GM12878 (cell line): ENCODE measurements at places on chromosomes 1 and 21. TPM values are rescaled to one million over a fixed set of nuclear protein-coding genes. Genes with fewer than 3 reads are reported as not detected.

DNA sequence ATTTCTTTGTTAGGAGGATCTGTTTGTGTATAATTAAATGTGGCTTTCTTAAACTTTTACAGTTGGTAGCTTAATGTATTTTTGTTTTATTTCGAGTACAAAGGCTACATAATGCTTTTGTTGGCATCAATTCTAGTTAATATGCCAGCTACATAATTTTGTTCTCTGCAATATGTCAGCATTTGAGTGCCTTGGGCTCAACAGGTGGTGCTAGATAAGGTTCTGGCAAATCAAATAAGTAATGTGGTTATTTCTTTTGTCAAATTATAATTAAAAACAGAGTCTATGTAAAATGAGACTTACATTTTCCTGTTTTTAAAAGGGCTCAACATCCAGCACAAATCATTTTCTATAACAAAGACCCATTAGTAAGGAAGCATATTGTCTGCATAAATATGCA lies 410.6 kb upstream of the NR5A2 start:
- DNase-seq = no peak

GRCh38 chr1:167473761-167474160 lies 44.6 kb downstream of the CD247 start:
- DNase-seq = no peak

DNA sequence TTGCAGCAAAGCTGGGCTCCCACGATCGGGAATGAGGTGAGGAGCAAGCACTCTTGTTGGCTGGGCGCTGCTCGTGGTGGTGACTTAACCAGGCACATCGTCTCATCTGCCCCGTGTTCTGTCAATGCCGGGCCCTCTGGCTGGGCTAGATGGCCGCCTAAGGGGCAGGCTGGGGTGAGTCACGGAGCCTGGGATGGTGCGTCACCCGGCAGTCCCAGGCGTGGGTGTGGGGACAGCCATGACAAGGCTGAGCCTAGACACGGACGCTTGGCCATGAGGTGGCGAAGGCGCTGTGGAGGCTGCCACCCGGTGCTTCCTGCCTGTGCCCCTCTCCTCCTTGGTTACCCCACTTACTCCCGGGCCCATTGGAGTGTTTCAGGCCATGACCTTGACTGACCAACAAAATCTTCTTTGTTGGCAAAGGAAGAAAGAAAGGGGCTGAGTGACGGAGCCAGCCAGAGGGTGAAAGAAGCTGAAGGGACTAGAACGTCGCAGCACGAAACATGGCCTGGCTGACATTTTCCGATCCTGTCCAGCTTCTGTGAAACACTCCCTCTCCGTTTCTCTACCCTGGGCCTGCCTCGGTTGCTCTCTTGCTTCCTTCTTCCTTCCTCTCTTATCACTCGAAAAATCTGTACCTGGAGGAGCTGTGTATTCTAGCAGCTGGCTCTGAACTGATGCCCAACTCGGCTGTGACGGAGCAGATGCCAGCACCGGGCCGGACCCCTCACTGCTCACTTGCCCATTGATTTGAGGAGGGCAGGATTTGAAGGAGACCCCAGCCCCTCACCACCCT lies 596 bp downstream of the CD247 start:
- DNase-seq = no peak

- no peak for DNase-seq
Observed at GRCh38 chr1:205840146-205840923, 9.6 kb downstream of the PM20D1 start.

- no peak for DNase-seq
Observed at GRCh38 chr1:69271587-69272125, 296.1 kb upstream of the LRRC7 start.

DNA sequence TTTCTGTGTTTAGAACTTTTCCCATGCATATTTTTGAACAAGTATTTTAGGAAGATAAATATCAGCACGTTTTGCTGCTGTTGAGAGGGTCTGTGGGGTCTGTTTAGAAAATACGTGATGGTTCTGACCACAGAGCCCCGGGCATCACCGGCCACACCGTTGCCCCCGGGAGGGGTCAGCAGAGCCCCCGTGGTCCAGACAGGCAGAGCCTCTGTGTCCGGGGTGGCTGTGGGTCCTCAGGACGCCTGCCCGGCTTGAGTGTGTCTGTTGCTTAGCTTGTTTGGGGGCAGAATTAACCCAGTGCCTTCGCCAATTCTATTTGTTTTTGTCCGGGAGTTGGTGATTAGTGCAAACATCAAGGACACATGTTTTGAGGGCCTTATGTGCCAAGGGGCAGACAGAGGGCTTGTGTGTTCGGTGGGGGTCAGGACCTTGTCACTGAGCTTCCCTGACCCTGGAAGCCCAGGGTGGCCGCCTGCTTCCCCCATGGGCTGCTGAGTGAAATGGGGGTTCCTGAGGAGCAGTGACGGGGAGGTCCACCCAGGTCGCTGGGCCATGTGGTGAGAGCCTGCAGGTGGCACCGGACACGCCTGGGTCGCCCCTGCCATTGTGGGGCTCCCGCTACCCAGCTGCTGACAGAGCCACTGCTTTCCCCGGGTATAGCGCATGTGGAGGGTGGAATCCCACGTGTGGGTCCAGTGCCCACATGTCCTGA lies 122.2 kb downstream of the SIK1 start:
- DNase-seq = no peak

GRCh38 chr1:20151906-20152598 lies 12.9 kb downstream of the PLA2G2F start:
- no peak for DNase-seq

MX1 gene
- 239 and 247 TPM in 2 replicates for polyA plus RNA-seq

KCNK1 gene
- 15.1 and 15.6 TPM in 2 replicates for polyA plus RNA-seq

COL11A1 gene
- not detected in 2 replicates for polyA plus RNA-seq

CFAP141 gene
- not detected in 2 replicates for polyA plus RNA-seq
